ENCODE measurements at places on chromosomes 2 and 18.

DNA sequence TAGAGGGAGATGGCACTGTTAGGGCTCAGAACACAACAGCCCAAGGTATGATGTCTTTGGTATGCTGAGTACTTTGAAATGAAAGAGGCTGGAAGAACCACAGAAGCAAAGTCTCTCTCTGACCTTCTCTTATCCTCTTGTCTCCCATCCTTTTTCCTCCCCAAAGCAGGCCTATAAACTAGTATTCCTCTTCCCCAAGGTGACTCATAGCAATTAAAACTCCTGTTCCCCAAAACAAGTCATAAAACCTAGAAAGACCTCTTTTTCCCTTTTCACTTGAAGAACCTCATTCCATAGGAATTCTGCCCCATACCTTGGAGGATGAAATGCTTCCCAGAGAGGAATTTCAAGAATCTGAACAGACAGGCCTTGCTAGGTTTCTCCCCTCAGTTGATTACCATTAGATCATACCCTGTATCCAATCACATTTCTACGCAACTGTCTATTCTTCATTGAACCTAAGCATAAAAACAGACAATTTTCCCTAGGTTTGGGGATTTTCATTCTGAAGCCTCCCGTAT lies 25.7 kb downstream of the MDH1 start:
- no peak for DNase-seq

DNA sequence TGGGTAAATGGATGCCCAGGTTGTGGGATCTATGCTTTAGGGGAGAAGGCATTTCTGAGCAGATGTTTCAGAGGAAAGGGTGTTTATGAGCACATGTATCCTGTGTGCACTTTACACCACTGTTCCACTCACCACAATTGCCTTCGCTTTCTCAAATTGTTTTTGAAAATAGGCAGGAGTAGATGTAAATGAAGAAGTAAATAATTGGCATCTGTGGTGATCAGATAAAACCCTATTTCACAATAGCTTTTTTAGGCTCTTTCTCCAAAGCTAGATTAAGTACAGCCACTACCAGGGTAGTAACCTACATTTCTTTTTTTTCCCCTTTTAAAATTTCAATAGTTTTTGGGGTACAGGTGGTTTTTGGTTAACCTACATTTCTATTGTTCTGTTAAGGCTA lies 40.6 kb downstream of the TMEM178A start:
- no peak for DNase-seq

- peak; percentile 18 for DNase-seq
These were observed 29.8 kb downstream of the EPC2 start for GRCh38 chr2:148674063-148675020.

DNA sequence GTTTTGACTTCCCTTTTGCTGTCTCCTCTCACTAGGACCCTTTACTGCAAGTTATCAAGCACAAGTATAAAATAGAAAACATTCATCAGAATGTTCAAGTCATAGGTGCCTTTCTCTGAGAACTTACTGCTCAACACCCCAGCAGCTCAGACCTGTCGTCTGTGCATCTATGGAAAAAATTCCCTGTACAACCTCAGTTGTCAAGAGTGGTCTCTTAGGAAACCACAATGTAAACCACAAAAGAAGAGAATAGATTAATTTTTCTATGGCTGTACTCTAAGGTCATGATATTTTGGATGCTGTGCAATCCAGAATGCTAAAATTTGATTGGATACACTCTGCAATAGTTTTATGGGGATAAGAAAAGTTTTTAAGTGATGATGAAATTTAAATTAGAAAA lies 84.1 kb downstream of the RBMS1 start:
- DNase-seq, result no peak

Data from stimulated activated CD4-positive, alpha-beta T cell treated with anti-CD3 and anti-CD28 coated beads, Interleukin-1b, Interleukin-23, amount 100 ng/mL, for 48 hours (primary cell).